ENCODE measurements at places on chromosomes 3 and 15. TPM values are rescaled to one million over a fixed set of nuclear protein-coding genes. Genes with fewer than 3 reads are reported as not detected.

- no peak for DNase-seq
Measured at GRCh38 chr3:14797731-14798130, 21.0 kb upstream of the FGD5 start.

SPATA12 gene
- not detected for total RNA-seq

SCG5 gene
- total RNA-seq = 2.6 TPM

OR4F15 gene
- total RNA-seq = not detected

DNA sequence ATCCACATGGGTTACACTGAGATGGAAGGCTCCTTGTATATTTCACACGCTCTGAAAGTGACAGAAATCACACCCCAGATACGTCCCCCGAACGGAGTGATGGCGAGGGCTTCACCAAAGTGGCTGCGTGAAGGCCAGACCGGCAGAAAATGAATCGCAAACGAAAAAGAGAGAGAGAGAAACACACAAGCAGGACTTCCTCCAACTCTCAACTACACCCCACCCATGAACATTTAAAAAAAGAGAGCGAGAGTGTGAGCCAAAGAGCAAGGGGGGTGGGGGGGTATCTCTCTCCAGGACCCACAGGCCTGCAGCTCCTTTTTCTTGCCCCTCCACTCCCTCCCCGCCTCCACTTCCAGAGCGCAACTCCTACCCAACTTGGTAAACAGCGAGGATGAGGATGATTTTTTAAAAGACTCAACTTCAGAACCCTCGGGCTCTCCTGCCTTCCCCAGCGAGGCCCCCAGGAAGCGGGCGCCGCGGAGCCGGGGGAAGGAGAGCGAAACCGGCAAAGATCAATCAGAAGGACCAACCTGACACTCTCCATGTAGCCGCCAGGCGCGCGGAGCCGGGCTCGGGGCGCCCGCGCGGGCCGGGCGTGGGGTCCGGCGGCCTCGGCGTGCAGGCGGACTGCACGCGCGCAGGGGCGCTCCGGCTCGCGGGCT, 519.1 kb downstream of the FOXP1 start:
- DNase-seq = no peak

All from right lobe of liver (tissue), 6 donors.